ENCODE measurements at places on chromosomes 12 and 14. TPM values are rescaled to one million over a fixed set of nuclear protein-coding genes. Genes with fewer than 3 reads are reported as not detected.
A peak's percentile ranks its signal among the peaks of the same experiment; 100 is the strongest.

Gene IL23A
- total RNA-seq = 0.80 TPM

- DNase-seq = no peak
- H3K27me3 ChIP-seq = peaks cover 40% of the 10 kb centered on the region
Measured at GRCh38 chr12:54017027-54017788, 8.4 kb downstream of the HOXC8 start.

GRCh38 chr12:26143291-26143690, 18.5 kb upstream of the BHLHE41 start:
- DNase-seq = no peak
- no peak overlapping the region for H3K4me3 ChIP-seq
- no peaks in the 10 kb centered on the region for H3K36me3 ChIP-seq
- H3K27ac ChIP-seq = no peak overlapping the region
- no peaks in the 10 kb centered on the region for H3K4me1 ChIP-seq
- no peaks in the 10 kb centered on the region for H3K27me3 ChIP-seq

DNA sequence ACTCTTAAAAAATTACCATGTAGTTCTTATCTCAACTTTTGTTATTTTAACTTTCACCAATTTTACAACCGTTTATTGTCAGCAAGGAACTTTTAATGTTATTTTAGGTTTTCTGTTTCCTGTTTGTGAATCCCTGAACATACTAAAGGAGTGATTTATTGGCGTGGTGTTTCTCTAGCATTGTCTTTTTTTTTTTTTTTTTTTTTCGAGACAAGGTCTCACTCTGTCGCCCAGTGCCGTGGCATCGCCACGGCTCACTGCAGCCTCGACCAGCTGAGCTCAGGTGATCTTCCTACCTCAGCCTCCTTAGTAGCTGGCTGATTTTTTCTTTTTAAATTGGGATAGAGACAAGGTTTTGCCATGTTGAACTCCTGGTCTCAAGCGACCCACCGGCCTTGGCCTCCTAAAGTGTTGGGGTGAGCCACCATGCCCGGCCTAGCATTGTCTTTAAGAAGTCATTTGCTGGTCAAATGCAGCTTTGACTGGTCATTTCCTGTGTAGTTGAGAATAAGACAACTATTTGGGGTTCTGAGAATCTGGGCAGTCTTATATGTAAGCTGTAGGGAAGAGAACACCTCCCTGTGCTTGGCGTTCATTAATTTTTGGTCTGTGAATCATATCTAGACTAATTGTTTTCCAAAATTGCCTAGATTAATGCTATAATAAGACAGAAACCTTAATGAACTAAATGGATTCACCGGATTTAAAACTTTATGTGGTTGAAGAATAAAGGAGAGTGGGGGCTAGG, 2.1 kb downstream of the WASHC4 start:
- peaks cover 10% of the 10 kb centered on the region for H3K27me3 ChIP-seq
- peaks cover 17% of the 10 kb centered on the region for H3K36me3 ChIP-seq
- H3K4me1 ChIP-seq = peaks cover 26% of the 10 kb centered on the region
- peak overlapping the region; percentile 94 for H3K4me3 ChIP-seq
- peak; percentile 8 for DNase-seq
- H3K27ac ChIP-seq = peak overlapping the region; percentile 97

Gene SLC10A1
- total RNA-seq = not detected

GRCh38 chr12:59548930-59549329, 46.9 kb upstream of the SLC16A7 start:
- no peaks in the 10 kb centered on the region for H3K27me3 ChIP-seq
- no peak for DNase-seq
- H3K36me3 ChIP-seq = no peaks in the 10 kb centered on the region
- H3K4me1 ChIP-seq = no peaks in the 10 kb centered on the region
- no peak overlapping the region for H3K4me3 ChIP-seq

Gene RHNO1
- 27.7 TPM for total RNA-seq

Gene PROX2
- total RNA-seq = 0.08 TPM

Gene VDR
- total RNA-seq = 2.3 TPM

DNA sequence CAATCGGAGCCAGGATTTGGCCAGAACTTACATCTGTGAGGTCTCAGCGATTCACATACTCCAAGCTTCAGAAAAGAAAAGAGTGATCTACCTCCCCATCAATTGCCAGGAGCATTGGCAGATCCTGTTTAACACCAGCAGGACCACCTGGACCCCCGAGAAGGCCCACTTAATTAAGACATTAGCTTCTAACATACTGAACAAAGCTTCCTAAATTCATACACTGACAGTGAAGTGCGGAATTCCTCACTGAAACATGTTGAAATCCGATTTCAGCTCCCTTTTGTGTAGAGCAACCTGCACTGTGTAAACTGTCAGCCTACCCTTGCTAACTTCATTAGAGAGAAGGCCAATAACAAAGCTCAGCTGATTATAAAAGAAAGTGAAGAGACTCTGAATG, 274.0 kb downstream of the NOVA1 start:
- no peak for DNase-seq
- no peak overlapping the region for H3K4me3 ChIP-seq
- H3K27me3 ChIP-seq = no peaks in the 10 kb centered on the region
- no peaks in the 10 kb centered on the region for H3K4me1 ChIP-seq

Gene CLIP1
- total RNA-seq = 57.7 TPM

GRCh38 chr14:92549105-92549858, 35.7 kb downstream of the RIN3 start:
- no peak for DNase-seq
- H3K4me3 ChIP-seq = no peak overlapping the region

Gene EGLN3
- total RNA-seq = 14.2 TPM

DNA sequence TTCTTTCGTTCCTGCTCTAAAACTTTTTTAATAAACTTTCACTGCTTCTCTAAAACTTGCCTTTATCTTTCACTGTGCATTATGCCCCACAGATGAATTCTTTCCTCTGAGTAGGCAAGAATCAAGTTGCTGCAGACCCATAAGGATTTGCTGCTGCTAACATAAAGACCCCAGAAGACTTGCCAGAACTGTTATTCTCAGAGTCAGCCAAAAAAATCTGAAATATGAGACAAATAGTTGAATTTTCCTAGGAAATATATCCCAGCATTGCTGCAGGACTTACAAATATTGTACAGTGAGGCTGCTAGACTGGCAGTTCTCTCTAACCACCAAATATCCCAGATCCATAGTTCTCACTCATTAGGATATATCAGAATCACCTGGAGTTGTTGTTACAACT, 349.1 kb upstream of the FLRT2 start:
- H3K4me1 ChIP-seq = peaks cover 3% of the 10 kb centered on the region
- no peak overlapping the region for H3K27ac ChIP-seq
- no peaks in the 10 kb centered on the region for H3K36me3 ChIP-seq
- H3K4me3 ChIP-seq = no peak overlapping the region

All from endothelial cell (in vitro differentiated cells).